ENCODE measurements at places on chromosomes 16 and 17.

DNA sequence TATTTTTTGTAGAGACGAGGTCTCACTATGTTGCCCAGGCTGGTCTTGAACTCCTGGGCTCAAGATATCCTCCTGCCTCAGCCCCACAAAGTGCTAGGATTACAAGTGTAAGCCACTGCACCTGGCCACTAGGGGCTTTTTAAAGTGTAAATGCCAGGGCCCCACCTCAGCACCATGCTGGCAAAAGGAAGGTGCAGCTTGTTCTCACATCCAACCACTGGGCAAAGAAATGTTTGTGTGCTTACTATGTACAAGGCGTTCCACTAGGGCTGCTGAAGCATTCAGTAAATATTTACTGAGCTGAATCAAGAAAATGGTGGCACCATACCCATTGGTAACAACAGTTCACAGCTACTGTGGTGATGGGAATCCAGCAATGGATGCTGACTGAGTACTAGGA, 22.6 kb downstream of the COG1 start:
- no peak for DNase-seq

DNA sequence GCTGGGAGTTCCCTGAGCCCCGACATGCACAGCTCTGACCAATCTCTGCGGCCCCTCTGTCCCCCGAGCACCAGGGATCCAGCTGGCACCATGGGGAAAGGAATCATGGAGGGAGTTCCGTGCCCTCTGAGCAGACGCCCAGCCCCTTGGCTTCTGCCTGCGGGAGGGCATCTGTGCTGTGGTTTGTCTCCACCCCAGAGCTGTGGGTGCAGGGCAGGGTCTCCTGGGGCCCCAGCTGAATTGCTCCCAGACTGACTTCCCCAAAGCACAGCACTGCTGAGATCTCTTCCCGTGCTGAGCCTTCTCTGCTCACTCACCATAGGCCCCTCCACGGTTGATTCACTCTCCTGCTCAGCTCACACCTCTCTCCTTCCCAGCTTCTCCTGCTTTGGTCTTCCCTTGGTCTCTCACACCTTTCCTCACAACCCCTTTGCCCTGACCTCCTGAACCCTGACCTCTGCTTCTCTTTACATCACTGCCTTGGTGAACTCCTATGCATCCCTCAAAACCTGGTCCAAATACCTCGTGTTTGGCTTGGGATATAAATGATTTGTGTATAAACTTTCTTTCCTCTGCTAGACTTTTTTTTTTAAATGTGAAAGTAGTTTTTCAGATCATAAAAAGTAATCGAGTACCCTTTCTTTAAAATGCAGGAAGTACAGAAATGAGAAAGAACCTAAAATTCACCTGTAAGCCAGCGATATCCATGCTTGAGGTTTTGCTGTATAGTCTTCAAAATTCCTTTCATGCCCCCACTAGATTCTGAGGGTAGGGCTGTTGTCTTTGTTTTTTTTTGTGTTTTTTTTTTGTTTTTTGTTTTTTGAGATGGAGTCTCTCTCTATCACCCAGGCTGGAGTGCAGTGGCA, 265.3 kb downstream of the SEC14L1 start:
- DNase-seq: no peak

- no peak for DNase-seq
These were observed 8.1 kb upstream of the CHMP6 start for GRCh38 chr17:80983545-80983944.

DNA sequence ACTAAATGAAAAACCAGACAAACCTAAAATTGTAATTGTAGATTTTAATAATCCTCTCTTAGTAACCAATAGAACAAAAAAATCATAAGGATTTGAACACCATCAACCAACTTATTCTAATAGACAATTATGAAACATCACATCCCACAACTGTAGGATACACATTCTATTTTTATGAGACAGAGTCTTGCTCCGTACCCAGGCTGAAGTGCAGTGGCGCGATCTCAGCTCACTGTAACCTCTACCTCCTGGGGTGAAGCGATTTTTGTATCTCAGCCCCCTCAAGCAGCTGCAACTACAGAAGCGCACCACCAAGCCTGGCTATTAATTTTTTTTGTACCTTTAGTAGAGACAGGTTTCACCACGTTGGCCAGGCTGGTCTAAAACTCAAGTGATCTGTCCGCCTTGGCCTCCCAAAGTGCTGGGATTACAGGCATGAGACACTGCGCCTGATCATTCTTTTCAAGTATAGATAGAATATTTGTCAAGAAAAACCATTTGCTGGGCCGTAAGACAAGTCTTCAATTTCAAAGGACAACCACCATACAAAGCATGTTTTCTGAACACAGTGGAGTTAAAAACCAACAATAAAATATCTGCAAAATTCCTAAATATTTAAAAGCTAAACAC, 49.8 kb downstream of the CREBBP start:
- no peak for DNase-seq

GRCh38 chr17:7183433-7184090, 4.4 kb upstream of the ASGR1 start:
- no peak for DNase-seq

DNA sequence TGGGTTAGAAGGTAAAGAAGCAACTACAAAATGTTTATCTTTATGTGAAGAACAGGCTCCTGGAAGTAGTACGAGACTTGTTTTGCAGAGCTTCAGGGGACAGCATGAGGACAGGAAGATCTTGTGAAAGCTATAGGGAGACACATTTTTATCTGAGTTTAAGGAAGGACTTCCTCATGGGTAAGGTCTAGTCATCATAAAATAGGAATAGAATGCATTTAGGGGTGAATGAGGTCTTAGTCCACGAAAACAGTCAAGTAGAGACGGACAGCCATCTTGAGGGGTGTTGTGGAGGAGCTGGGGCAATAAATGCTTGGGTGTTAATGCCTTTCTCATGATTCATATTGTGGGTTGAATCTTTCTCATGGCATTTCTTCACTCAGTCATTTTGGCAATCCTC, 24.3 kb downstream of the KCNJ16 start:
- DNase-seq: no peak

DNA sequence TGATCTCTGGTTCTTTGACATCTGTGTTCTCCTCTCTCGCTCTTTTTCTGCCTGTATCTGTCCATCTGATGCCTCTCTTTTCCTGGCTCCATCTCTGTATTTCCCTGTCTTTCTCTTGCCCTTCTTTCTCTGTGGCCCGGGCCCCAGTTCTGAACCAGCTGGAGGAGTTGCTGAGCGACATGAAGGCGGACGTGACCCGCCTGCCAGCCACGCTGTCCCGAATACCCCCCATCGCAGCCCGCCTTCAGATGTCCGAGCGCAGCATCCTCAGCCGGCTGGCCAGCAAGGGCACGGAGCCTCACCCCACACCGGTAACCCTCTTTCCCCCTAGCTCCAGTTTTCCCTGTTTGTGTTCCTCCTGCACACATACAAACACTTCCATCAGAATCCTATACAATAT, 5.8 kb downstream of the RNF227 start:
- DNase-seq: no peak

DNA sequence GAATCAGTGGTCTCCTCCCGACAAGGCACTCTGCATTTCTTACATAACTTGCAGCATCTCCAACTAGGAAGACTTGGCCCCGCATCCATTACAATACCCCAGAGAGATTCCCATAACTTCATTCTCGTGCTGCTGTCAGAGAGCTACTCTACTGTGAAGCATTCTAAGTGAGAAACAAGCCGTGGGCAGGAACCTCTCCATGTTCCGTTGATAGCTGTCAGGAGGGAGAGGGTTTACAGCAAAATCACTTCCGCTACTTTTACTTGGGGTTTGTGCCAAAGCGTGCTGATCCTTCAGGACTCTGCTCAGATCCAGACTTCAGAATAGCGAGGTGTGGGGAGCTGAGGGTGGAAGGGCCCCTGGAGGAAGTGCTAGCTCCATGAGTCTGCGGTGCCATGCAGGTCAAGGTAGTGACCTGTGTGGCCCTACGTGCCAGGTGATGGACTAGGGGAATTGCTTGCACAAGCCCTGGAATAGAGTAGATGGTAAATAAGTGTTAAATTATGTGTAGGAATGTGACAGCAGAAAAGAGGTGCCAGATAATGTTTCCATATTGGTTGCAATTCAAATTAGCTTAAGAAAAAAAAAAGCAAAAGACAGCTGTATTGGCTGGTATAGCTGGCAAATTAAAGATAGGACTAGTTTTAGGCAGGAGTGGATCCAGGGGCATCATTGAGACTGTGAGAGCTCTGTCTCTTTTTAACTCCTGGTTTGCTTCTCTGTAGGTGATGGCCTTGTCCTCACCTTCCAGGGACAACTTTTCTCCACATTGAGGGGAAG, 358.5 kb upstream of the ERCC4 start:
- no peak for DNase-seq

- no peak for DNase-seq
These were observed 359.9 kb upstream of the XYLT1 start for GRCh38 chr16:17830651-17831050.

- no peak for DNase-seq
These were observed 961 bp downstream of the AMFR start for GRCh38 chr16:56424404-56424764.

- peak; percentile 37 for DNase-seq
These were observed 8.6 kb downstream of the SLC7A5 start for GRCh38 chr16:87860553-87861299.

DNA sequence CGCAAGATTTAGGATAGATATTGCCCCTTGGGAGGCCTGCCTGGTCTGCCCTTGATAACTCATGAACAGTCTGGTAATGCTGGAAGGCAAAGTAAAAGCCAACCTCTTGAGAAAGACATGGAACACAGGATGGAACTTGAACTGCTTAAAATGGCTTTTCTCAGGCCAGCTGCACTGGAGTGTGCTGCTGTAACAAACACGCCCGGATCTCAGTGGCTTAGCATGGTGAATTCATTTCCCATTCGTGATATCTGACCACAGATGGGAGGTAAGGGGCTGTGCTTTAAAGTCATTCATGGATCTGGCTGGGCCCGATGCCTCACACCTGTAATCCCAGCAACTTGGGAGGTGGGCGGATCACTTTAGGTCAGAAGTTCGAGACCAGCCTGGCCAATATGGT, 113.2 kb downstream of the WWOX start:
- DNase-seq: no peak

GRCh38 chr16:76459111-76459510, 181.9 kb downstream of the CNTNAP4 start:
- DNase-seq: no peak

- no peak for DNase-seq
These were observed 118.4 kb upstream of the IRX5 start for GRCh38 chr16:54812229-54812628.

DNA sequence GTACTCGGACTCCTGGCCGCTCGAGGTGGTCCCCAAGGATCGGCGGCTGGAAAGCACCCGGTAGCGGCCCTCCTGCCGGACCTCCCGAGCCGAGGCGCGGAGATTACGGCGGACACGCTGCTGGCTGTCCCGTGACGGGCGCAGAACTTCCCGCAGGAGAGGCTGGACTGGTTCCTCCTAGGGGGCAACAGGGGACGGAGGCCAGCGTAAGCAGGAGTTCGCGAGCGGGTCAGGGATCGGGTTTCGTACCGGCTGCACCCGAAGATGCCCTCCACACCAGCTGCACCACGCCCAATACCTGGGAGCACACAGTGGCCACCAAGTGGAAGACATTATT, 341 bp downstream of the SLC7A6OS start:
- no peak for DNase-seq

GRCh38 chr16:89843409-89844350, 15.4 kb downstream of the SPIRE2 start:
- no peak for DNase-seq

- DNase-seq: no peak
These were observed 437.8 kb downstream of the SLC39A11 start for GRCh38 chr17:72654706-72655105.

GRCh38 chr16:86306011-86306644, 204.2 kb upstream of the FOXF1 start:
- DNase-seq: no peak

GRCh38 chr16:27316038-27316680, 2.4 kb downstream of the IL4R start:
- no peak for DNase-seq

- peak; percentile 75 for DNase-seq
These were observed at the start of gene HSF5 for GRCh38 chr17:58487589-58488427. HSF5 (minus strand) TSS chr17:58488408; CDS start chr17:58488274, 134 bp downstream.

GRCh38 chr16:11416228-11417001, 71.2 kb downstream of the RMI2 start:
- no peak for DNase-seq

GRCh38 chr16:77995843-77996455, 26.4 kb upstream of the CLEC3A start:
- no peak for DNase-seq

DNA sequence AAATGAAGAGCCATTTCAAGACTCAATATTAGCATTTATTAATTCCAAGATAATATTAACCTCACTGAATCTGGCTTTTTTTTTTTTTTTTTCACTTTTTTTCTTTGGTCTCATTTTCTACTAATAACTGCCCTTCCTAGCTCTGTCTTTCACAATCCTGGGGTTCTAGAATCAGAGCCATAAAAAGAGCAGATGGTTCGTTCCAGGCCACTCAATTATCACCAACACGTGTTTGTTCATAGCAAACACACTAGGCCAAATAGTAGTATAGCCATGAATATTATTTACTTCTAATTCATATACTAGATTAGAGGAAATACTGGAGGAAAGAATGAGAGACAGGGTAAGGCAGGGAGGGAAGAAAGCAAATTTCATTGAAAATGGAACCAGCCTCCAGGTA, 39.8 kb downstream of the TEX2 start:
- no peak for DNase-seq

- DNase-seq: no peak
These were observed 28.0 kb downstream of the CTU2 start for GRCh38 chr16:88734361-88734728.

- no peak for DNase-seq
These were observed 351.9 kb downstream of the SEC14L1 start for GRCh38 chr17:77492446-77493237.

- no peak for DNase-seq
These were observed 1480.2 kb upstream of the GOT2 start for GRCh38 chr16:60214311-60214710.

DNA sequence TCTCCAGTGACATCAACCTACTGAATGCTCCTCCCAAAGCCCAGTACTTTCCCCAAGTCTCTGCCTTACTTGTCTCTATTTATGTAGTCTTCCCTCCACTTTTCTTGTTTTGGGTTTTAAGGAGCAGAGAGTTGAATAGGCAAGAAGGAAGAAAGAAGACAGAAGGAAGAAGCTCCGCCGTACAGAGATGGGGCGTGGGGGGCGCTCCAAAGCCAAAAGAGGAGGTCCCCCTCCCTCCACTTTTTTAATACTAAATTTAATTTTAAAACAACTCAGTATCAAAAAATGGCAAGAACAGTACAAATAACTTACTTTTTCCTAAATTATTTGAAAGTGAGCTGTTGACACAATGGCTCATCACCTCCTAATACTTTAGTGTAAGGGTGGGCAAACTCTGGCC, 4.6 kb downstream of the EFTUD2 start:
- no peak for DNase-seq

DNA sequence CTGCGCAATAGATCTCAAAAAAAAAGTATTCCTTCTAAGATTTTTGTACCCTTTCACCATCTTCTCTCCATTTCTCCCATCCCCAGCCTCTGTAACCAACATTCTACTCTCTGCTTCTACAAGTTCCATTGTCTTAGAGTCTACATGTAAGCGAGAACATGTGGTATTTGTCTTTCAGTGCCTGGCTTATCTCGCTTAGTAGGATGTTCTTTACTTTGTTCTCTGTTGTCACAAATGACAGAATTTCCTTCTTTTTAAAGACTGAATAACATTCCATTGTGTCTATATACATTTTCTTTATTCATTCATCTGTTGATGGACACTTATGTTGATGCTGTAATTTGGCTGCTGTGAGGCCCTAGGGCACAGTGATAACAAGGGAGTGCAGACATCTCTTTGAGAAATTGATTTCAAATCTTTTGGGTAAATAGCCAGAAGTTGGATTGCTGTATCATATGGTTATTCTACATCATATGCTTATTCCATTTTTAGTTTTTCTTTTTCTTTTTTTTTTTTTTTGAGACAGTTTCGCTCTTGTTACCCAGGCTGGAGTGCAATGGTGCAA, 37.7 kb upstream of the MYH10 start:
- DNase-seq: no peak
